ENCODE measurements at places on chromosomes 11 and 22.

GRCh38 chr11:85182441-85183387 is 444.4 kb downstream of the DLG2 start:
- no peak for DNase-seq

DNA sequence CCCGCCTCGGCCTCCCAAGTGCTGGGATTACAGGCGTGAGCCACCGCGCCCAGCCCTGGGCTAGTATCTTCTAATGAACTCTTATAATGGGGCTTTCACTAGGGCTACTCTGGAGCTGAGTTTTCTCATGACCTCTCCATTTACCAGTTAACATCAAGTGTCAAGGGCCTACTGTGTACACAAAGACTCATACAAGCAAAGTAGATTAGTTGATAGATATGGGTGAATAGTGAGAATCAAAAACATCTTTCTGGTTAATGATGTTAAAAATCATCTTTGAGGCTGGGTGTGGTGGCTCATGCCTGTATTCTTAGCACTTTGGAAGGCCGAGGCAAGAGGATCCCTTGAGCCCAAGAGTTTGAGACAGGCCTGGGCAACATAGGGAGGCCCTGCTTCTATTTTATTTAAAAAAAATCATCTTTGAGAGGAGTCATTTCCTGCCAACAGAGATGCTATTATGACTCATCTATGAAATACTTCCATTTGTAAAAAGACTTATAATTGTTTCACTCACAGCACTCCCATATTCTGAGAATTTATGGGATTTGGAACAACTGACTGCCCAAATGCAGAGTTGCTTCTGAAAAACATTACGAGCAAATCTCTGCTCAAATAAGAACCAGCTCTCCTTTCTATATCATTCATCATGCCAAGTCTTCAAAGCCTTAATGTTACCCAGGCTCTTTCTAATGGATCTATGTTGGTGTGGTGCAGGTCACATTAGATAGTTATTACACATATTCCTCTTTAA is 57.0 kb downstream of the GDPD4 start:
- no peak for DNase-seq

DNA sequence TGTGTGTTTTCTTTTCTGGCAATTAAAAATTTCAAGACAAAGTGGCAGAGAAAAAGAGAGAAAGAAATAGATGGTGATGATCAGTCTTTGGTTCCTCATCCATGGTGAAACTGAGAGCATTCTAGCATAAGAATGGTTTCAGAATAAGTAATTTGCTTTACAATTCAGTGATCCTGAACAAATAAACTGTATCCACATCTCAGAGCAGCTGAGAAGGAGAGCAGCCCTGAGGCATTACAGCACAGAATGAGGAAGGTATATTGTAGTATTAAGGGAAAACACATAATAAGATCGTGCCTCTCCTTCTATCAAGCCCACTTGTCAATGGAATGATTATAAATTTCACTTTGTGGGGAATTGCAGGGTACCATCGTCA is 17.4 kb downstream of the LUZP2 start:
- DNase-seq: no peak

DNA sequence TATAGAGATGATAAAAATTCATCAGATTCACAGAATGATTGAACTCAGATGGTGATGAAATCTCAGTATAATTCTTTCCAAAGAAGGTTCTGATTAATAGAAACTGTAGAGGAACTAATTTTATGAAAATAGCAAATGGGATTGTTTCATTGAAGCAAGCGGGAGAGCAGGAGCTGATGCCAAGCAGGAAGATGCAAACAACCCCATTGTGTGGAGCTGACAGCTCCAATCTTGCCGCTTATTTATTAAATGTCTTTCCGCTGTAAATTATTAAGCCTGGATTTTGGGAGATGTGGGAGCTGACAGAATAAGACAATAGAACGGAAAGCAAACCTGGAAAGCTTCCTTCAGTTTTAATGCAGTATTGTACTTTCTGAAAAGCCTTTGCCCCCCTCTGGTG is 6.0 kb upstream of the TMEM218 start:
- no peak for DNase-seq

GRCh38 chr11:12223771-12224536 is 113.6 kb downstream of the MICAL2 start:
- no peak for DNase-seq

DNA sequence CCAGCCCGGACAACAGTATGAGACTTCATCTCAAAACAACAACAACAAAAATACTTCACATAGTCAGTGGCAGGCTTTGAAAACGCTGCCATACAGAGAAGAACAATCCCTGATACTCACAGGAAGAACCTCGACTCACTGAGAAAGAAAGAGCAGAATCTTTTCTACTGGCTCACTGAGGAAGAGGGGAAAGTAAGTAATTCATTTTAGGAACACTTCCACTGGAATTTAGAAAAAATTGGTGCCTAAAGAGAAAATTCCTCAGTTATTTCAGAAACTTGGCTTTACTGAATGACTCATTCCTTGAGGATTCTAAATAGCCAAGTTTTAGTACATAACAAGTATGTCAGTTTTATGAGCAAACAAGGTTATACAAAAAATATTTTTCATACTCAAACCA is 12.3 kb downstream of the NARS2 start:
- DNase-seq: no peak

DNA sequence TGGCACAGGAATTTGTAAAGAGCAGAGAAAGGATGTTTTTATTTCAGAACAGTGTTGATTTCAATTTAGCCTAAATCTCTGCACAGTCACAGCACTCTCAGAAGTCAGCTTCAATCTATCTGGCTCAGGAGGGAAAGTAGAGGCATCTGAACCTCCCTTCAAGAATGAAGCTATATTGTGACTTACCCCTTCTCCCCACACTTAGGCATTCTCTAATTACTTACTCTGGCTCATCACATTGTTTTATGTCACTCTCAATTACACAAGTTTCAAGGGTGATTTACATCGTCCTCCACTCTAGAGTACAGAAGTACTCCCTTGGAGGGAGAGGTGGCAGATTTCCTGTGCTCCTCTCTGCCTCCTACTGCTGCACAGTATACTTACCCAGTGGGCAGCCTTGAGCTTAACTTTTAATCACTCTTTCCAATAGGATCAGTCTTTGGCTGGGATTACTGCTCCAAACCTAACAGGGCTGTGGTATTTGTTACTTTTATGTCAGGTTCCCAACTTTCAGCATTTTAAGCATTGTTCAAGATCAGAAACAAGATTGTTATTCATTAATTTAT is 211.4 kb downstream of the AASDHPPT start:
- DNase-seq: no peak

DNA sequence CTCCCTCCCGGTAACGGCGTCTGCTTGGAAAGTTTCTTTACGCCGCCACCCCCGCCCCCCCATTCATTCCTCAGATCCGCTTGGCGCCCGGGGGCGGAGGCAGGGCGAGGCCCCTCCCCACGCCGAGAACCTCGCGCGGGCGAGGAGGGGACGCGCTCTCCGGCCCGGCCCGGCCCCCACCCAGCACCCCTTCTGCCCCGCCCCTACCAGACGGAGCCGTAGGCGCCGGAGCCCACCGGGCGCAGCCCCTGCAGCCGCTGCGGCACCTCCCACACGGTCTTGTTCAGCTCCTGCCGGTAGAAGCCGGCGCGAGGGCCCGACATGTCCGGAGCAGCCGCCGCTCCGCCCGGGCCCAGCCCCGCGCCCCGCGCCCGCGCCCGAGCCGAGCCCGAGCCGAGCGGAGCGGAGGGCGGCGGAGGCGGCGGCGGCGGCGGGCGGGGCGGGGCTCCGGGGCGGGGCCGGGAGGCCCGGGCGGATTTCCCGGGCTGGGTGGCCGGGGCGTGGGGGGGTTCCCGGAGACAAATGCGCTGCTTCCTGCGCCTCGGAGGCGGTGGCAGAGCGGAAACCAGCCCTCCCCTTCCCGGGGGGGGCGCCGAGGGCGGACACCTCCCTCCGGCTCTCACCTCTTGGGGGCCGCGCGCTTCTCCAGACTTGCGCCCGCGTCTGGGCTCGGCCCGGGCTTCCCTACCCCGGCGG is at the start of gene MAPK11:
MAPK11 (minus strand) TSS at position 411 of the 696 bp plus-strand sequence; CDS start at position 323, 88 bp downstream.
- DNase-seq: peak; percentile 39

DNA sequence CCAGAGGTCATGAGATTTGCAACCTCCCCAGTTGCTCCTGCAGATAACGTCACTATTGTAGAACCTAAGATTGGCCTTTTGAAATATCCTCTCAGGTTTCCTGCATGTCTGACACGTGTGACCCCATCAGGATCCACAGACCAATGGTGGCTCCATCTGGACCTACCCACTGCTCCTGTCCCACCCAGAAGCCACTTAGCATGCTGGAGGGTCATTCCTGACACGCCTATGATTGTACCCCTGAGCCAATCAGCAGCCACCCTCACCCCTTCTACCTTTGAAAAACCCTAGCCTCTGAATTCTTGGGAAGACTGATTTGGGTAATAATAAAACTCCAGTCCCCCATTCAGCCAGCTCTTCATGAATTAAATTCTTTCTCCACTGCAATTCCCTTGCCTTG is 20.1 kb upstream of the NARS2 start:
- DNase-seq: no peak

DNA sequence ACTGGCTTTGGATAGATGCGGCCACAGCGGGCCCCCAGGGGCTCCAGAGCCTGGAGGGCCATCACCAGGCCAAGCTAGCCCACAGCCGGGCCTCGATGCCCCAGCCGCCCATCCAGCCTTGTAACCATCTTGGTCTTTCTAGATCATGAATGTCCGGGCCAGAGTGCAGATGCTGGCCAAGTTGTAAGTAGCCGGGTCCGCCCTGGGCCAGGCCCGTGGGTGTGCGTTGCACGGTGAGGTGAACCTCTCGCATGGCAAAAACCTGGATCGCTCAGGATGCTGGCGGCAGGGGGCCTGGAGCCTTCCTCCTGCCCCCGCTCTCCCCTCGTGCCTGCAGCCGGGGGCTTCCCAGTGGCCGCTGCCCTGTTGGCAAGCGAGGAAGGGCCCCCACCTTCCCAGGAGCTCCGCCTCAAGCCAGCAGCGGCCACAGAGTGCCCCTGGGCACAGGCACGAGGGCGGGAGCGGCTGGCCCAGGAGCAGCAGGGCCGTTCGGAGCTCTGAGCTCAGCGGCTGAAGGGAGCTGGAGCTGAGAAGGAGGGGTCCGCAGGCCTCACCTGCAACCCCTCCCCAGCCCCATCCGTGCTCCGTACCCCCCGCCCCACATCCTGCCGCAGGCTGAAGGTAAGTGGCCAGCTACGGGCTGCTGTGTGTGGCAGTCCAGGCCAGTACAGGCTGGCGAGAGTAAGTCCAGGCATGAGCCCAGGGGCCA is 10.9 kb upstream of the MRPL23 start:
- no peak for DNase-seq

Data from stimulated activated CD4-positive, alpha-beta T cell treated with anti-CD3 and anti-CD28 coated beads, Interleukin-1b, Interleukin-23, amount 100 ng/mL, for 1 hour (primary cell).